B cell (primary cell): ENCODE measurements at places on chromosomes 4 and X.

GRCh38 chr4:110614976-110615352 is 7.9 kb downstream of the PITX2 start:
- H3K4me3 ChIP-seq = no peak overlapping the region
- H3K36me3 ChIP-seq = no peaks in the 10 kb centered on the region
- no peak overlapping the region for H3K27ac ChIP-seq
- no peak for DNase-seq
- H3K4me1 ChIP-seq = no peaks in the 10 kb centered on the region
- peaks cover 61% of the 10 kb centered on the region for H3K27me3 ChIP-seq

- no peak overlapping the region for H3K27ac ChIP-seq
- H3K36me3 ChIP-seq = no peaks in the 10 kb centered on the region
- no peak overlapping the region for H3K4me3 ChIP-seq
- H3K27me3 ChIP-seq = no peaks in the 10 kb centered on the region
Measured at GRCh38 chr4:125013891-125014290, 300.9 kb upstream of the FAT4 start.

- H3K36me3 ChIP-seq = peaks cover 54% of the 10 kb centered on the region
- H3K4me1 ChIP-seq = no peaks in the 10 kb centered on the region
- H3K4me3 ChIP-seq = no peak overlapping the region
- DNase-seq = no peak
- H3K27ac ChIP-seq = no peak overlapping the region
Measured at GRCh38 chr4:83062739-83063138, 27.8 kb downstream of the COPS4 start.

- no peak overlapping the region for H3K4me3 ChIP-seq
- H3K4me1 ChIP-seq = peaks cover 13% of the 10 kb centered on the region
- no peaks in the 10 kb centered on the region for H3K27me3 ChIP-seq
- DNase-seq = no peak
Measured at GRCh38 chr4:41258783-41259182, 2.1 kb downstream of the UCHL1 start.
